ENCODE measurements at places on chromosomes 3 and 15.

GRCh38 chr15:38674448-38674847 is 109.8 kb upstream of the RASGRP1 start:
- DNase-seq = no peak

DNA sequence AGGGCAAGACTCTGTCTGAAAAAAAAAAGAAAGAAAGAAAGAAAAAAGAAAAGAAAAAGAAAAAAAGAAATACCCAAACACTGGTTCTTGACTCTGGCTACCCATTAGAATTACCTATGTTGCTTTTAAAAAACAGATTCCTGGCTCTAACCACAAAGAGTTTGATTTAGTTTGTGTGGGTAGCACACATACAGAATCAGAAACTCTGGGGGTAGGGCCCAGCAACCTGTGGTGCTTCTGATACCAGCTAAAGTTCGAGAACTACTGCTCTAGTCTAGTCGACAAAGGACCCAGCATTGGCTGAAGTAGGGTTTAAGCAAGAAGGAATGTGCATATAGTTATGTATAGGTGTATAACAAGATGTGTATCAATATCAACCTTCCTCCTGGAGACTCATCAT is 392.7 kb downstream of the EFHB start:
- DNase-seq = no peak

DNA sequence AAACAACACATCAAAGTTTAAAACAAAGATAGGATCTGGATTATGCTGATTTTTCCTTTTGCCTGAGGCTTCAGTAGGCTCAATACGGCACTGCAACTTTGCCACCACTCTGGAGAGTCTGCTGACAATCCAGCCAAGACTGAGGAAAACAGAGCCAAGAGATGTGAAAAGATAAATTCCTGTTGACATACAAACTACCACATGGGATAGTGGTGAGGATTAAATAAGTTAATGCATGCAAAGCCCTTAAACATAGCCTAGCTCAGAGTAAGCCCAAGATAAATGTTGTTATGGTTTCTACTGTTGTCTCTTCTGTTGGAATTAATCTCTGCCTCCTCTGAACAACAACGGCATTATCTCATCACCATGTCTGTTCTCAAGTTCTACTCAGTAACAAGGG is 245.9 kb upstream of the LMCD1 start:
- no peak for DNase-seq

DNA sequence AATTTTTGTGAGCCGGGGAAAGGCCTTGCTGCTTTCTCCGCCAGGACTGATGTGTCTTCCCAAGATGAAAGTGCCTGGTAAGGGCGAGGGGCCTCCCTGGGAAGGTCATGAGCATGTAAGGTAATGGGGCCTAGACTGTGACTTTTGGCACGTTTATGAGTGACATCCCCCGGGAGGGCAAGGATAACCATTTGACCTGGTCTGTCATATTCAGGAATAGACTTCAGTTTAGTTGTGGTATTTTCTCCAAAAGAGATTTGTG is 631 bp upstream of the CNBP start:
- DNase-seq = no peak

- no peak for DNase-seq
These were observed 1.3 kb downstream of the FEM1B start for GRCh38 chr15:68278595-68279405.

DNA sequence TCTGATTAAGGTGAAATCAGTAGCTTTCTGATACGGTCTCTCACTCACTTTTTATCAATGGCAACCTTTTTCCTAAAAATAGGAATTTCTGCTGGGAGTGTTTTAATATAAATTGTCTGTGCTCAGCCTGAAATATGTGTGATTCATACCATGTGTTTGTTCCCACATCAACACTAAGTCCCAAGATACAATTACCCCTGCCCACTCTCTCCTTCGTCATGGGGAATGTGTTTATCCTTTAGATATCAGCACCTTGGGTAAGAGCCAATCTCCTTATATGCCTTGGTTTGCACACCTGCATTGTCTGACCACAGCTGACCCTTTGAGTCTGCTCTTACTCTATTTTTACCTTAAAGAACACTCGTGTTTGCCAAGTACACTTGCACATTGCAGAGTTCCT is 356.4 kb downstream of the LPP start:
- no peak for DNase-seq

DNA sequence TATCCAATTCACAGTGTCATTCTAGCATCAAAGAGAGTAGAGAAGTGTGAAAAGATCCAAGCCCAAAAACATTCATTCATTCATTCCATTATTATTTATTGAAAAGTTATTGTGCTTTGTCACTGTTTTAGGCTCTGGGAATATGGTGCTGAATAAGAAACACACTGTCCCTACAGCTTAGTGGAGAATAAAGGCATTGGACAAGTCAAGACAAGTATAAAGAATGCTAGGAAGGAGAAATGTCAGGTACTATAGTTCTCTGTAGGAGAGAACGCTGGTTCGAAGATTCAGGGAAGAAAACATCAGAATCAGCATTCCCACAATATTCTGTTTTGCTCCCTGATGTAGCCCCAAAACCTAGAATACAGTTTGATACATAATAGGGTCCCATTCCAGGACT is 128.8 kb upstream of the CHRM5 start:
- no peak for DNase-seq

DNA sequence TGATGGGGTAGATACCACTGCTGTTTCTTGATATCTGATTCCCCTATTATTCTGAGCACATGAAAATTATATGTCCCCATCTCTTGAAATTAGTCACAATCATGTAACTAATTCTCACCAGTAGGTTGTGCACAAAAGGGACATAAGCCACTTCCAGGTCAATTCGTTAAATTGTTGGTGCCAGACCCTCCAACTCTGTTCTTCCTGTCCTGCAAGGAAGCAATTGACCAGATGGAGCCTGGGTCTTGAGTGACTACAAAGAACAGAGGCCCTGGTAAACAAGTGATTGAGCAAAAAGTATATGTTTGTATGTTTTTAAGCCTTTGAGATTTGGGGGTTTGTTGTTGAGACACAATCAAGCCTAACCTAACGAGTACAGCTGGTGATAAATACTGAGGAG is 36.9 kb downstream of the ABI3BP start:
- DNase-seq = no peak

- no peak for DNase-seq
These were observed 1.1 kb upstream of the EPHA6 start for GRCh38 chr3:96813134-96813819.

- no peak for DNase-seq
These were observed 173.2 kb downstream of the CHDH start for GRCh38 chr3:53672981-53673380.

DNA sequence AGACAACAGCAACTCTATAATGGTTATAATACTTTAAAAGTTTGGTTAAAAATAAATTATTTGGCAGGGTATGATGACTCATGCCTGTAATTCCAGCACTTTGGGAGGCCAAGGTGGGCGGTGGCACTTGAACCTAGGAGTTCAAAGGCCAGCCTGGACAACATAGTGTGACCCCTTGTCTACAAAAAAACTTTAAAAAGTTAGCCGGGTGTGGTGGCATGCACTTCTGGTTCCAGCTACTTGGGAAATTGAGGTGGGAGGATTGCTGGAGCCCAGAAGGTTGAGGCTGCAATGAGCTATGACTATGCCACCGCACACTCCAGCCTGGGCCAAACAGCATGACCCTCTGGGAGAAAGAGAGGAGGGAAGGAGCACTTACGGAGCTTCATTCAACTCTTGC is 7.7 kb upstream of the TRPC1 start:
- DNase-seq = no peak

DNA sequence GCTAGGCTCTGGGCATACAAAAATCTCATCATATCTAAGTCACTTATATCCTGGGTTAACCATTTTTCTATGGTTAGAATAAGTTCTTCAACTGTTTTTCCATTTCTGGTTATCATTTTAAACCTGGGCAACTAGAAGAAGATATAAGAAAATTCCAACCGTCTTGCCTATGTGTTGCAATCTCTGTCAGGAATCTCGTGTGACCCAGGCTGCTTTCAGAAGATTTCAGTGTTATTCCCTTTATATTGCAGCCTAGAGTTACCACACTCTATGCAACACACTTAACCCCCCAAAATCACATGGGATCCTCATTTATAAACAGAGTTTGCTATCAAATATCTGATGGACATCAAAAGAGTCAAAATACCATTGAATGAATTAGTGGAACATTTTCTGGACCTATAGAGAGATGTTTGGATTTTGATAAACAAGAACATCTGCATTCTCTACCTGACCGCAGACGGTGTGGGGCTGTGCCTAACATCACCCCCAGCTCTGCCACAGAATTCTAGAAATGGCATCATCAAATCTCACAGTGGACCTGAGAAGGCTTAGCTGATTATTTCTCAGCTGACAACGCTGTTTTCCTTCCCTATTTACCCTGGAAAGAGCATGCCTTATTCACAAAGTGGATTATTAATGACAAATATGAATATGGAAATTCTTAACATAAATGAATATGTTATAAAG is 515.7 kb downstream of the NTRK3 start:
- no peak for DNase-seq

- no peak for DNase-seq
These were observed 329.4 kb downstream of the TBC1D5 start for GRCh38 chr3:17412950-17413530.

- DNase-seq = no peak
These were observed 13.7 kb downstream of the PLEKHO2 start for GRCh38 chr15:64855205-64855975.

GRCh38 chr15:52730173-52730572 is 51.0 kb upstream of the ATOSA start:
- DNase-seq = no peak

DNA sequence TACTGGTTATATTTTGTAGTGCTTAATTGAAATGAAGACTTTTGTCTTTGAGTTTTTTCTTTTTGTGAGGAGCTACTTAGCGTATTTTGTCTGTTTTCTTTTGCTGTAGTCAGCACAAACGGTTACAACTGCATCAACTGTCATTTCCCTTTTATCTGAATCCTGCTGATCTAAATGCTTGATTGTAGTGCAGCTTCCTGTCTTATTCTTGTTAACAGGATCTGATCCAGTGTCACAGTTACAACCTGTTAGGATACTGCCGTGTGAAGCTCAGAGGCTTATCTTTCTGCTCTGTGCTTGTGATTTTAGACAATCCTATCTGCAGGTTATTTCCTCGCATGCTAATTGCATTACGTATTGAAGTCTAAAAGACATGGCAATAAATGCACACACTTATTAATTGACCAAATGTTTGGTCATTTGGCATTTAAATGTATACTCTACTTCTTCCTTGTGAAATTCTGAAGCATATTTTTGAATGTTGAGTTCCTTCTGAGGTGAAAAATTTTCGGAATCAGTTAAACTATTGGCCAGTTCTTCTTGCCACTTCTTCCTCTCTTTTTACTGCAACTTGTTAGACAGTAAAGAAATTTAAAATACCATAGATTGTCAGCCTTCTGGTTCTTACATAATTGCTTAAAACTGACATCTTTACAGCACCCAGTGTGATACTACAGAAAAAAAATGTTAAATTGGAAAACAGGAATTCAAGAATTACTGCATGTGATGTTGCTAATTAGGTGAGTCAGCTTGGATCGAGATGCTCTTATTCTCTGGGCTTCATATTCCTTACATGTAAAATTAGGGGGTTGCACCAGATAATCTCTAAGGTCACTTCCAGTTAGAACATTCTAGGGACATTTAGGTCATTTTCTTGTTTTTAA is 168.2 kb downstream of the MBNL1 start:
- DNase-seq = no peak

DNA sequence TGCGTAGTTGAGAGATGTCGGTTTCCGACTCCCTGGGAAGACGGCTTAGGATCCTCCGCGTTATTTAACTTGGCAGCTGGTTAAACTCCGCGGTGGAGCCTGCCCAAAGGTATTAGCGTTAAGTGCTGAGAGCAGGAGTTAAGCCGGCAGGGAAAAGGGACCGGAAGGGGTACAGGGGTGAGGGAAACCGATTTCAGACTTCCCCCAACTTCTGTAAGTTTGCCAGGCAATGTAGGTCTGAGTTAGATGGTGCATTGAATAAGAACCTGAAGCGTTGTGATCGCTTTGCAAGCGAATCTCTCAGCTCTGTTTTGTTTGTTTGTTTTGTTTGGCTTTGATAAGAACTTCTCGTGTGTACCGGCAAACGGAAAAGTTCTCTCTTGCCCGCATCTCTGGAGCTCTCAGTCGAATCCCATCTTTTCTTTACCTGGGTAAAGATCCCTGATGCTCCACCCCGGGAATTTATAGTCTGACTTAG is 6.0 kb upstream of the FEZF2 start:
- DNase-seq = no peak

DNA sequence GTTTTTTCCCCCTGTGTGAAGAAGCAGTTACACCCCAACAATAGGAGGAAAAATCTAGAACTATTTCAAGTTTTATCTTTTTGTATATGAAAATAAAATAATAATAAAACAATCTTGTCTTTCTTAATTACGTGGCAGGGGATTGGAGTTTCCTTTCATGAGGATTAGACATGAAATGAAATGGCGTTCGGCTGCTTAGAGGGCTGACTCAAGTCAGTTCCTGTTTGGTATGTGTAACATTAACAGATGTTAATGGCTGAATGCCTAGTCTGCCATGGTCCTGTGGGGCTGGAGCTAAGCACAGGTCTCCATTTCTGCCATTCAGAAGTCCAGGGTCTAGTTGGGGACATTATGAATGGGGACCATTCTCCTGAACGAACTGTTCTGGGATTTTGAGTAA is 3.1 kb upstream of the EXOG start:
- no peak for DNase-seq

DNA sequence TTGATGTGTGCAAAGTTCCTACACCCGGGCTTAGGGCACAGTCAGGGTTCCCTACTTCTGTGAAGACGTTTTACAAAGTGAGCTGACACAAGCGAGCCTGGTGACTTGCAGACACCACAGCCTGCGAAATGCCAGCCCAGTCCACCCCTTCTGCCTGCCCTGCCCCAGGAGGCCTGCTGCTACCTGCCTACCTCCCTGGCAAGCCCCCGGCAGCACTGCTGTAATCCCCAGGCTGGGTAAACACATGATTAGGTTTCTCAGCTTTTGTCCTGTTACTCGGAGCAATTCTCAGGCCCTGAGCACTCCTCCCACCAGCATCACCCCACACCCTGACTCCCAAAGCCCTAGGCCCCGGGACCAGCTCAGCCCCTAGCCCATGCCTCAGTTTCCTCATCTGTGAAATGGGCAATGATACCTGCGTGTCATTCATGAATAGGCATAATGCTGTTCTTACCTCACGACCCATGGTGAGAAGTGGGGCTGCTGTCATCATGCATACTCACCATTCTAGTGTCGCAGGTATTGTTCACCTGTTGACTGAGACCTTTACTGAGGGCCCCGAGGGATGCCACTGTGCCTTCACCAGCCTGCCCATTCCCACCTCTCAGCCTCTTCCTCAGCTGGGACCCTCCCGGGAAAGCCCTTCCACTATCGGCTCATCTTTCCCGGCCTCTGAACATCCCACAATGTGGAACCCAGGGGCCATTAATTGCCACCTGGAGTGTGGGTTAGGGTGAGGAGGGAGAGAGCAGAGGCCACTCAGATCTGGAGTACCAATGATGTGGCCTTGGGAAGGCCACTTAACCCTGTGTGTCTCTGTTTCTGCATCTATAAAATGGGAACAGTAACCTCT is 31.5 kb upstream of the SLC6A6 start:
- DNase-seq = no peak

DNA sequence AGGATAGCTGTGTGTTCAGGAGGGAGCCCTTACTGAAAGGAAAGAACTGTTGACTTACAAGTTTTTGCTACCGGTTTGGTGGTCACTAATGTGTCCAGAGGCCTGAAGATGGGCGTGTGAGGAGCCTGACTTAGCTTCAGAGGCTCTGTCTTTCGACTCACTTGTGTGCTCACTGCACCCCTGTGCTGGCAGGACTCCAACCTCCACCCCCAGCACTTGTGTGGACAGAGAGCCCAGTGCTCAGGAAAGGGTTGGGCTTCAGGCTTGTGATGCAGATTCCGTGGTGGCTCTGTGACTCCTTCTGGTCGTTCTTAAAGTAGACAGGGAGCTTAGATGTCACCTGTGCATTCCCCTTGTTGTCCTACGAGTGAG is 100.9 kb downstream of the PGPEP1L start:
- DNase-seq = no peak

Measured in activated B cell treated with CpG ODN at 0.5 μM for 24 hours (primary cell).